ENCODE measurements at places on chromosomes 5 and 9.
A peak's percentile ranks its signal among the peaks of the same experiment; 100 is the strongest.

- DNase-seq, result no peak
Measured at GRCh38 chr5:150579462-150580400, 60.7 kb upstream of the SYNPO start.

GRCh38 chr9:137702615-137703379, 84.0 kb downstream of the EHMT1 start:
- no peak for DNase-seq

DNA sequence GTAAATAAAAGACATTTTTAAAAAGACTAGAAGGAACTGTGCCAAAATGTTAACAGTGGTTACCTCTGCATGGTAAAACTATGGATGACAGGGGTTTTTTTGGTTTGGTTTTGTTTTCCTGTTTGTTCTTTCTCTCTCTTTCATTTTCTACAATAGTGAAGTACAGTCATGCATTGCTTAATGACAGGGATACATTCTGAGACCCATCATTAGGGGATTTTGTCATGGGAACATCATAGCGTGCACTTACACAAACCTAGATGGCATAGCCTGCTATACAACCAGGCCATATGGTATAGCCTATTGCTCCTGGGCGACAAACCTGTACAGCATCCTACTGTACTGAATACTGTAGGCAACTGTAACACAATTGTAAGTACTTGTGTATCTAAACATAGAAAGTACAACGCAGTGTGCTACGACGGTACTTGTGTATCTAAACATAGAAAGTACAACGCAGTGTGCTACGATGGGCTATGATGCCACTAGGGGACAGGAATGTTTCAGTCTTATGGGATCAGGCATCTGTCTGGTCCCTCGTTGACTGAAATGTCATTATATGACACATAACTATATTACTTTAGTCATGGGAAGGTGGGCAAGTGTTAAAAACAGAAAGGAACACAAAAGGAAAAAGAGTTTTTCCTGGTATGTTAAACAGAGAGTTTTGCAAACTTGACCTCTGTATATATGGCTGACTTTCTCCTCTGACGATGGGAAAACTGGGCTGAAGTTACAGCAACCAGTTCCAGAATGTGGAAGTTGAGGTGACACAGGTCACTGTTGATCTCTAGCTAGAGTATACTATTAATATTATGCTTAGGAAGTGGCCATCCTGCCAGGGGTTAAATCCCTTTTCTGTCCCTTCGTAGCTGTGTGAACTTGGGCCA, 7.4 kb upstream of the ADAM19 start:
- DNase-seq, result no peak

GRCh38 chr9:72980600-72981265, 27.9 kb upstream of the ALDH1A1 start:
- DNase-seq, result no peak

GRCh38 chr5:137412136-137412535, 87.0 kb downstream of the SPOCK1 start:
- DNase-seq, result no peak

DNA sequence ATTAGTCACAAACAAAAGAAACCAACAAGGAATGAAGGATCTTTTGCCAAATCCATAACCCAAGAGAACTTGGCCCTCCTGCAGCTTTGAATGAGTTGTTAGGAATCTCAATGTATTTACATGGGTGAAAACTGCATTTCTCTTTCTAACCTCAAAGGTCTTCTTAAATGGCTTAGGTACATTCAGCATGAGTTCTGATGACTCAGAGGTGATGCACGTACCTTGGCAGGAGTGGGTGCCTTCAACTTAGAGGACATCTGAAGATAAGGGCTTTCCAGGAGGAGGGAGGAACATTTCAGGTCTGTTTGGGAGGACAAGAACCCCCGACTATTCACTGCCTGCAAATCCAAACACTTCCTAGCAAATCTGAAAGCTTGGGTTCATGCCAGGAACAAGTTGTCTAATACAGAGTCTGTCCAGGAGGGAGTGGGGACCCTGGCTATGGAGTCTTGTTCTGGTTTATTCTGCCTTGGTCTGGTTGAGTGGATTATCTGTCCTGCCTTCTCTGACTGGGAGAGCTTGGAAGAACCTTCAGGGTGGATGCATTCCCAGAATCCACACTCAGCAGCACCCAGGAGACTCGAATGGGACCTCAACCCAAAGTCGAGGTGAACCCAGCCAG, 65.7 kb downstream of the IRX2 start:
- DNase-seq, result no peak

- no peak for DNase-seq
Measured at GRCh38 chr9:19049917-19050636, 850 bp downstream of the RRAGA start.

GRCh38 chr5:111227801-111228200, 3.6 kb downstream of the CAMK4 start:
- DNase-seq, result peak; percentile 20

DNA sequence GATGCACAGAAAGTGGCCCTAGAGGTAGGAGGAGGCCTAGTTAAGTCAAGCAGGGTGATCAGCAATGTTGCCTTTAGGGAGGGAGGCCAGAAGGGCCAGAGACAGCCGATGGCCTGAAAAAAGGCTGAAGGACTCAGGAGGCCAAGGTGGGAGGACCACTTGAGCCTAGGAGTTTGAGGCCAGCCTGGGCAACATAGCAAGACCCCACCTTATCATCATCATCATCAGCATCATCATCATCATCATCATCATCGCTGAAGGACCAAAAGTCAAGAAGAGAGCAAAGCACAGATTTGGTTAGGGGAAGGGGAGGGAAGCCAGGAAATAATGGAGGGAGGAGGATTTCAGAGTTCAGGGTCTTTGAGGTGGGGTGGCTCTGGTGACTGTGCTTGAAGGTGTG, 74.3 kb downstream of the RALGPS1 start:
- DNase-seq, result no peak

- no peak for DNase-seq
Measured at GRCh38 chr5:142422429-142422828, 97.6 kb upstream of the SPRY4 start.

DNA sequence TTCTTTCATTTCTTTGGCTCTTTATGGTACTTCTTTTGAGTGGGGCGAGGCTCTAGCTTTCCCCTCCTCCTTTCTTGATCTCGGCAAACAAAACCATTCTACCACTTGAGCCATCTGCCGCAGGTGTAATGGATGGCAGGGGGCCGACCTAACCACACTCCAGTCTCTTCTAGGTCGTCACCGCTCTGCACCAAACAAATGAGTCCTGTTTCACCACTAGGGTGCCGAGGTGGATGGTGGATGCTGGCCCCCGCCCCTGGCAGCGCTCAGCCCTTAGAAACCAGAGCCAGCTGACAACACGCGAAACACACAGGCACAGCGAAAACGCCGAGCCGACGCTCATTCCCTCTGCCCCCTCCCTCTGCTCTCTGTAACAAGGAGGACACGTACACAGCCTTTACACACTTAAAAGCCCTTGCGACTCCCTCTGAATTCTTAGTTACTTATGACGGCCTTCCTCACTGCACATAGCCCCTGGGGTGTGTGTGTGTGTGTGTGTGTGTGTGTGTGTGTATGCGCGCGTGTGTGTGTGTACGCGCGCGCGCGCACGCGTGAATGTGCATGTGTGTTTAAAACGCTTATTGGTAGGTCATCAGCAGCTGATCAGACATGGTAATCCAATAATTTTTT, 199.4 kb downstream of the MEF2C start:
- DNase-seq, result no peak

GRCh38 chr9:124221676-124222075, 36.1 kb upstream of the NEK6 start:
- DNase-seq, result no peak

DNA sequence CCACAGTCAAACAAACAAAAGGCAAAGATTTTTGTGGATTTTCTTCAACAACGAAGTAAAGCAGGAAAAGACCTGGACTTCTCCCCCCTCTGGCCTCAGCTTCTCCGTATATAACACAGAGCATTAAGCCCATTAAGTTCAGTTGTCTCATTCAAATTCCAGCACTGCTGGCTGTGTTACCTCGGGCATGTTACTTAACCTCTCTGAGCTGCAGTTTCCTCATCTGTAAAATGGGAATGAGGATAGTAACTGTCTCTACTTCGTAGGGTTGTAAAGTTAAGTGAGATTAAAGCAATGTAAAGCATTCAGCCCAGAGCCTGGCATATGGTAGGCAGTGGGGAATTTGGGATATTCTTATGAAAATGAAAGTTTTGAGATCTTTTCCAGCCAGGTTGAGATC, 92.7 kb upstream of the SMIM23 start:
- no peak for DNase-seq

GRCh38 chr5:3325972-3326840, 269.4 kb upstream of the IRX1 start:
- no peak for DNase-seq

DNA sequence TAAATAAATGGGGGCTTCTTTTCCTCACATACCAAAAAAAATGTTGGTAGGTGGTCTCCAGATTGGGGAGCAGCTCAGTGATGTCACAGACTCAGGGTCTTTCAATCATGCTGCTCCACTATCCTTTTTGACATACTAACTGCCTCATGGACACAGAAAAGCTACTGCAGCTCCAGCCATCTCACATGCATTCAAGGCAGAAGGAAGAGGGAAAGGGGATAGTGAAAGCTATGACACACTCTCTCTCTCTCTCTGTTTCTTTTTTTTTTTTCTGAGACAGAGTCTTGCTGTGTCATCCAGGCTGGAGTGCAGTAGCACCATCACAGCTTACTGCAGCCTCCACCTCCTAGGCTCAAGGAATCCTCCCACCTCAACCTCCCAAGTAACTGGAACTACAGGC, 7.9 kb upstream of the ADGRD2 start:
- DNase-seq, result no peak
